ENCODE measurements at places on chromosomes 13 and 19.

- DNase-seq = no peak
Measured at GRCh38 chr19:10233946-10234345, 2.8 kb upstream of the S1PR2 start.

GRCh38 chr19:55095260-55096060 lies 19.8 kb downstream of the EPS8L1 start:
- DNase-seq = peak; percentile 37

DNA sequence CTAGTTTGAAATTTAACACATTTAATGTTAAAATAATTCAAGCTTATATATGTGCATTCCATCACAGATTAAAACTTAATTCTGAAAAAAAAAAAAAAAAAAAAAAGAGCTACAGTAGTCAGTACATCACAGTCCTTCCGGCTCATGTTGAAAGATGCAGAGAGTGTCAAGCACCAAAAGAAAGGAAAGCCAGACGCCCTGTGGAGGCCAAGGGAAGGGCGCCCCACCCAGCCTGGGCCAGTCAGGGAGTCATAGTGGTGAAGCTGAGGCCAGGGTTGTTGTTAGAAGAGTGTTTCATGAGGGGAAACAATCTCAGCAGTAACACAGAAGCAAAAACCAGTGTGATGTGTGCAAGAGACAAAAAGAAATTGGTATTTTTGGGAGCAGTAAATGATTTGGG lies 375.3 kb downstream of the MTUS2 start:
- no peak for DNase-seq

- no peak for DNase-seq
Measured at GRCh38 chr13:62556978-62557377, 1141.3 kb upstream of the PCDH20 start.

DNA sequence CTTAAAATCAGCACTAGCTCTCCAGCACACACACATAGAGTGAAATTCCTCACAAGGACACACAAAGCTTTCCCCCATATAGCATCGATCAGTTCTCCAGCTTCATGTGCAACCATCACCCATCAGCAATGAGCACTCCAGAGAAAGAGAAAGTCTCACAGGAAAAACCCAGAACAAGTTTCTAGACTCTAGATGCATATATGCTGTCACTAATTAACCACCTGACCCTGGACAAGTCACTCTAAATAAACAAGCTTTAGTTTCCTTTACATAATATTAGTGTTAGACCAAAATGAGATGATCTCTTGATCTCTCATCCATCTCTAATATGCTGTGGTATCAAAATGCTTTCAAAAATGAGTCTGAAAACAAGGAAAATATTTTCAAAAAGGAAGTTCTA lies 81.2 kb downstream of the TBC1D4 start:
- DNase-seq = no peak

GRCh38 chr13:114324334-114324733 lies 10.0 kb downstream of the CHAMP1 start:
- DNase-seq = no peak

Measured in HAP-1 (cell line).